ENCODE measurements at places on chromosomes 2 and 18. TPM values are rescaled to one million over a fixed set of nuclear protein-coding genes. Genes with fewer than 3 reads are reported as not detected.

Gene ADD2
- 10.2 TPM for total RNA-seq

Gene GDF7
- total RNA-seq, result 11.6 TPM

Gene TMEM169
- total RNA-seq, result 7.3 TPM

Gene QPCT
- total RNA-seq, result 1.8 TPM

Gene SLC38A11
- total RNA-seq, result not detected

Gene C1QL2
- 11.6 TPM for total RNA-seq

DNA sequence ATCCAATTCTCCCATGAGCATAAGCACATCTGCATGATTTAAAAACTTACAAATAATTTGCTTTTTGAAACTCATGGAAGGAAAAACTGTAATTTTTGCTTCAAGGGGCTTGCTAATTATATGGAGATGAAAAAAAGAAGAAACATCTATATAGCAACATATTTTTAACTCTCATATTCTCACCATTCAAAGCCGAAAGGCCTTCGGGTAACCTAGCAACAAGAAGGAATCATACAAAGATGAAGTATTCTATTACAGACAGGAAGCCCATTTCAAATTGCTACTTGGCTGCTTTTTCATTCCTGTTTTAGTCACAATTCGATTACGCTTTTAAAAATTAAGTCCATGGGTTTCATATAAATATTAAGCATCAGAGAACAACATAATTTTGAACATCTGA, 39.2 kb upstream of the RNU4ATAC start:
- no peak for DNase-seq

DNA sequence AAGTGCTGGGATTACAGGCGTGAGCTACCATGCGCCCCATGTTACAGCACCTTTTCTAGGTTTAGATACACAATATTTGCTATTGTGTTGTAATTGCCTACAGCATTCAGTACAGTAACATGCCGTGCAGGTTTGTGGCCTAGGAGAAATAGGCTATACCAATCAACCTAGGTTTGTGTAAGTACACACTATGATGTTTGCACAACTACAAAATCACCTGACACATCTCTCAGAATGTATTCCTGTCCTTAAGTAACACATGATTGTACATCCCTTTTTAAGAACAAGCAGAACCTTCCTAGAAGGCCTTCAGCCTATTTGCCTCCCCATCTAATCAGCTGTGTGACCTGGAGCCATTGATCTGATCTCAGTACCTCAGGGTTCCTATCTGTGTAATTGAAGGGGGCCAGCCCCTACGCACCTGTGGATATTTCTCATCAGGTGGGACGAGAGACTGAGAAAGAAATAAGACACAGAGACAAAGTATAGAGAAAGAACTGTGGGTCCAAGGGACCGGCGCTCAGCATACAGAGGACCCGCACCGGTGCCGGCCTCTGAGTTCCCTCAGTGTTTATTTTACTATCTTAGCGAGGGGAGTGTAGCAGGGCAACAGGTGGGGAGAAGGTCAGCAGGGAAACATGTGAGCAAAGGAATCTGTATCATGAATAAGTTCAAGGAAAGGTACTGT, 18.7 kb upstream of the TMBIM1 start:
- DNase-seq, result no peak

- no peak for DNase-seq
Observed at GRCh38 chr2:29920631-29921559, 491 bp downstream of the ALK start.

GRCh38 chr2:7559791-7560190, 642.6 kb downstream of the RNF144A start:
- DNase-seq, result no peak

- no peak for DNase-seq
Observed at GRCh38 chr2:196516564-196516963, 123.0 kb upstream of the CCDC150 start.

DNA sequence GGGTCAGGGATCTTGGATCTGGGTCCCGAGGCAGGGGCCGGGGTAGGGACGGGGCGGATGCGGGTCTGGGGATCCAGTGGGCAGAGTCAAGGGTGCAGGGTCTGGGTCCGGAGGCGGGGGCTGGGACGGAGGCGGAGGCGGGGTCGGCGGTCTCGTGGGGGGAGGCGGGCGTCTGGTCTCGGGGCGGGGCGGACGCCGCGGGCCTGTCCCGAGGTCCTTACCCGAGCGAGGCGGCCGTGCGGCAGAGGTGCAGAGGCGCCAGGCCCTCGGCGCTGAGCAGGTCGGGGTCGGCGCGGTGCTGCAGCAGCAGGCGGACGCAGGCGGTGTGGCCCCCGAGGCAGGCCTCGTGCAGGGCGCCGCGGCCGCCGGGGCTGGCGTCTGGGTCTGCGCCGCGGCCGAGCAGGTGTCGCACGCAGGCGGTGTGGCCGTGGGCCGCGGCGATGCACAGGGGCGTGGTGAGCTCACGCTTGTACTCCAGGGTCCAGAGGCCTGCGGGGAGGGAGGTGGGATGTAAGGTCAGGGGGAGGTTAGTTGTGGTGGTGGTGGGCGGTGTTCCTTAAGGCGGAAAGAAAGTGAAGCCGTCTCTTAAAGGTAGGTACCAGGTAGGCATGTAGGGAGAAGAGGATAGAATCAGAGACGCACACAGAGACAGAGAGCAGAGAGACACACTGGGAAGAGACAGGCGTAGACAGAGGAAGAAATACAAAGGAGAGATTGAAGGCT, 26.6 kb downstream of the ASB18 start:
- DNase-seq, result no peak

- DNase-seq, result no peak
Observed at GRCh38 chr2:82391386-82391785, 2067.7 kb downstream of the SUCLG1 start.

DNA sequence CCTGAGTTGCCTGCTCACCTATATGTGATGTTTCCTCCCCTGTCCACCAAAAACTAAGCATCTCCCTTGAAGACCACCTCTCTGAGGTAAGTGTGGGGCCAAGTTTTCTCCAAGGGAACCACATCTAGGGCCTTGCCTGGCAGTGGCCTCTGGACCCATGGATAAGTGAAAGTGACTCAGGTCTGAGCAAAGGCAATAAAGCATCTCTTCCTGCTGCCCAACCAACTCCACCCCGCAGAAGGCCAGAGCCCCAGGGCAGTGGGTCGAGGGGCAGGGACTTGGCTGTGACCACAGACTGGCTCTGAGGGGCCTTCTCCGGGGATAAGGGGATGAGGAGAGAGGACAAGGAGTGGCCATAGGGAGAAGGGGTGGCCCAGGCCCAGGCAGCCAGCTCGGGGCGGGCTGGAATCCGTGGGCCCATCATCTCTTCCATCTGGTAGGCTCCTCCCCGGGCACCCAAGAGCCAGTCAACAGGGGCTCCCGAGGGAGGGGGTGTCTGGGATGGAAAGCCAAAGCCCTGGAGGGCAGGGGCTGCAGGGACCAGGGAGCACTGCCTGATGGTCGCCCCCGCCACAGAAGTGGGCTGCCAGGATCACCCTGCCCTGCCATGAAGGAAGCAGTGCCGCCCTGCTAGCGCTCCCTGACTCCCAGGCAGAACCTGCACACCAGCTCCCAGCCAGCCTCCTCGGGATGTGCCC, 33.4 kb downstream of the EMX1 start:
- DNase-seq, result no peak

- DNase-seq, result no peak
Observed at GRCh38 chr2:112027767-112028166, 27.3 kb upstream of the TMEM87B start.

DNA sequence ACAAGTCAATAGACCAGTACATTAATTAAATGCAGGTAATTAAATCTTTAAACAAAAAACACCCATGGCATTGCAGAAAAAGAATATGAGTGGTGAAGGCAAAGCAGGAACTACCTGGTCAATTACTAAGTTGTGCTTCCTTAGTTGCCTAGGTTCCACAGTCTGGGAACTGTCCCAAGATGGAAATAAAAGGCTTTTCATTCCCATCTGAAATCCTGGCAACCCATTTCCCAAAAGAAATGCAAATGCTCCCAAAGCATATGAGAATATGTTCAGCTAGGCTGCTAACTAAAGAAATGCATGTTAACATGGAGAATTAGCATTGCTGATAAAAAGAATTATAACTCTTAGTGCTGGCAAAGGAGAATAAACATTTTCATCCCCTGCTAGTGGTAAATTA, 177.8 kb downstream of the TMEM163 start:
- DNase-seq, result no peak

- no peak for DNase-seq
Observed at GRCh38 chr2:168706806-168707205, 95.6 kb upstream of the NOSTRIN start.

DNA sequence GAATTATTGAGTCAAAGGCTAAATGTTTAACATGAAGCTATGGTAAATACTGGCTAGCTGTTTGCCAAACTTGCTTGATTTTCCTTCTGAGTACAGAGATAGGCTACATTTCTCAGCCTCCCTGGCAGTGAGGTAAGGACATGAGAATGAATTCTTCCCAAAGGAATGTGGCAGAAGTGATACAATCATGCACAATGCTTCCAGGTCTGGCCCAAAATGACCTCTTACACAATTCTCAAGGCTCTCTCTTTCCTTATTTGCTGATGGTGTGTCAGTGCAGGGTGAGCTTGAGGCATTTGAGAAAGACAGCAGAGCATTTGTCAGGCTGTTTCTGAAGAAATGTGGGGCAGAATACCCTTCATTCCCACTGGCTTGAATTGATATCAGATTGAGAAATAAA, 95.6 kb upstream of the NABP1 start:
- DNase-seq, result no peak

DNA sequence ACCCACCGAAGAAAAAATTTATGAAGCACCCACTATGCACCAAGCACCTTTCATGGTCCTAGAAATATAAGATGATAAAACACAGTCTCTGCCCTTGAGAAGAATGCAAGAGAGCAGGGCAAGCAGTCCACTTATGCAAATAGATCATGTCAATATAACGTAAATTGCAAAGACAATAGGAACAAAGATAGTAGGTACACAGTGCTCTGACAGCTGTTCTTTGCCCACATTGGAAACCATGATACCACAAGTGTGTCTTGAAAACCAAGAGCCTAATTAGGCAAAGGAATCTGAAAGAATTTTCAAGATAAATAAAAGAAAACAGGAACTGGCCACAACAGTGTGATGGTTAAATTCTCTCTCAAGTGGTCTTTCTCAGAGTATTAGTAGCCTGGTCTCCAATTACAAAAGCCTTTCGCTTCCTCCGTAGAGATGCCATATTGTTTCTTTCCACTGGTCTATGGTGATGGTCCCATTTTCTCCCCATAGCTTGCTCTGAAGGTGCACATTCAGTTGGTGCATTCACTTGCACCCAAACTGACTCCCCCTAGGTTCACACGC, 108.5 kb downstream of the VWC2L start:
- no peak for DNase-seq

DNA sequence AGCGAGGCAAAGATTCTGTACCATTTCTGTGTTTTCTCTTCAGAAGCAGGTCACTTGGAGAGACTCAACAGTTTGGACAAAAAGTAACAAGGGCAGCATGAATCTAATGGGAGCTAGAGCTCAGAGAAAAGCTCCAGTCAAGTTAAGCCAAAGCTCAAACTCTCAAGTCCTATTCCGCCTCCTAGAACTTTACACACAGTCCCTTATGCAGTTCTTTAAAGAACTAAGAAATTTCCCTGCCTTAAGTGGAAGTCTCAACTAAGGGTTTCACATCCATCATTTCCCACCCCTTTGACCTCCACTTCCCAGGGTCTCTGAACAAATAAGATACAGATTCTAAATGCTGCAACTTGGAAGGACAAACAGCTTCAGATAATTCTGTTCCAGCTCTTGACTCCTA, 121.3 kb upstream of the RNU4ATAC start:
- no peak for DNase-seq

- no peak for DNase-seq
Observed at GRCh38 chr2:46056541-46056940, 240.7 kb upstream of the EPAS1 start.

DNA sequence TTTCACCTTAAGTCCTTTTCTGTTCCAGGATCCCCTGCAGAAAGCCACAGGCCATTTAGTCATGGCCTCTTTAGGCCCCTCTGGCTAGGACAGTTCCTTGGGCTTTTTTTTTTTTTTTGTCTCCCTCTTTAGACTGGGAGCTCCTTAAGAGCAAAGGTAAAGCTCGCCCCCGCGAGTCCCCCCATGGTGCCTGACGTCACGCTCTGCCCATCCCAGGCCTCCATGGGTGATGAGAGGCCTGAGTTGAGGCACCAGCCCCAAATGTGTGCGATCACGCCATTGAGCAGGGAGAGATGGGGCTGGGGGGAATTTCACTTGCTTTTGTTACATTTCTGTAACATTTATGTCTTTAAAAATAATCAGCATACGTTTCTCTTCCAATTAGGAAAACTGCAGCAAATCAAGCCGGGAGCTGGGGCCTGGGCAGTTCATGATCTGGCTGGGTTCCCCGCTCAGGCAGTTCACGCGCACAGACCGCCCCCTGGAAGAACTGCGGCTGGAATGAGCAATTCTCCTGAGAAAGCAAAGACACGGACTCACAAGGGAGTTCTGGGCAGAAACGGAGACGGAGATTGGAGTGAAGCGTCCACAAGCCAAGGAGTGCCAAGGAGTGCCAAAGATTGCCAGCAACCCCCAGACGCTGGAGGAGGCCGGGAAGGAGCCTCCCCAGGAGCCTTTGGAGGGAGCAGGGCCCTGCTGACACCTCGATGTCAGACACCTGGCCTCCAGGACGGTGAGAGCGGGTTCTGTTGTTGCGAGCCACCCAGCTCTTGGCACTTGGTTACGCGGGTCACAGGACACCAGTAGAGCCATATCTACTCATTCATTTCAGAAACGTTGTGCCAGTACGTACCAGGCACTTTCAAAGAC, 108.4 kb upstream of the ODC1 start:
- DNase-seq, result peak; percentile 35

DNA sequence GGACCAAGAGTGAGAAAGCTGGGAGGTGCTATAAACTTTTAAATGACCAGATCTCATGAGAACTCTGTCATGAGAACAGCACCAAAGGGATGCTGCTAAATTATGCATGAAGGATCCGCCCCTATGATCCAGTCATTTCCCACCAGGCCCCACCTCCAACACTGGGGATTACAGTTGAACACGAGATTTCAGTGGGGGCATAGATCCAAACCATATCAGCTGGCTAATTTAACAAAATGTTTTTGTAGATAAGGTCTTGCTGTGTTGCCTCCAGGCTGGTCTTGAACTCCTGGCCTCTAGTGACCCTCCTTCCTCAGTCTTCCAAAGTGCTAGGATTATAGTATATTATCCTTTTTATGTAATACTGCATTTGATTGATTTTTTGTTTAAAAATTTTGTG, 56.0 kb downstream of the NBEAL1 start:
- no peak for DNase-seq

- no peak for DNase-seq
Observed at GRCh38 chr18:10454681-10455557, 484 bp downstream of the APCDD1 start.

DNA sequence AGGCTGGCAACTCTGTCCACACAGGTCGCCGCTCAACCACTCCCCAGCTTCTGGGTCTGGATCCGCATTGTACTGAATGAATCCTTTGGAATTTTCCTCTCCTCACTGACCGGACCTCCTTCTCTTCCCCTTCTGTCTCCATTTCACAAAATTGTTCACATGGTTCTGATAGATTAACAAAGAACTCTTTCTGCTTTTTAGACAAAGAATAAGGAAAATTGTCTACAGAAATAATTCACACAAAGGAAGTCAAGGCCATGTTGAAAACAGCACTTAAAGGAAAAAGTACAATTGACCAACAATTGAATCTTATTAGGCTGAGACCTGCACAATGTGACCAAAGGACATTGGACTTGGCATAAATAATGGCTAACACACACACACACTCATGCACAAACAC, 73.6 kb upstream of the GLI2 start:
- DNase-seq, result no peak

Measured in ascending aorta (tissue), 2 donors.